ENCODE measurements at places on chromosomes 16 and 17.

DNA sequence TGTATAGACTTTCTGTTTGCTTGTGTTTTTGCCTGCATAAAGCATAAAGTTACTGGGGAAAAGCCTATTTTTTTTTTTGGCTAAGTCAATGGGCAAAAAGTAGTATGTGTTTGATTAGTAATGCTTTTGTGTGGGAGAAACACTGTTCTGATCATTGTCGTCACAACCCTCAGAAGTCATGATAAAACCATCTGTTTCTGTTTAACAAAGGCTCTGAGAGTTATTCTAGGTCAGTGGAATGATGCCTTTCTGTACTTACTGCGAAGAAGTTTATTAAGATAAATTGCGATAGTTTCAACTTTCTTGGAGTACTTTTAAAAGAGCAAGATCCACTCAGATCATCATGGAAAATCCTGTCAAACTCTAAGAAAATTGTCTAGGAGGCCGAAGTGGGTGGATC is 80.9 kb downstream of the PRKCA start:
- DNase-seq: no peak

DNA sequence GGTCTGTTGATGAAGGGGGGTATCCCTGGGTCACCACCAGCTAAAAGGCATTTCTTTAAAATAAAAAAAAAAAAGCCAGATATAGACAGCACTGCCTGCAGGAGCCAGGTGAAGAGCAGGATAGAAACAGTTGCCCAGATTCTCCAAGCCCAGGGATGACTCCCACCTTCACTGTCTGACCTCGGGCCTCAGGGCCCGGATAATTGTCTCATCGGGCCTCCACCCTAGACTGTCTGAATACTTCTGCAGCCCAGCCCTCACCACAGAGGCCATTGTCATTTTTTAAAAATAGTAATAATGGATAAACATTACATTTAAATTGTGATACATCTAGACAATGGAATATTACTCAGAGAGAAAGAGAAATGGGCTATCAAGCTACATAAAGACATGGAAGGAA is 92.8 kb upstream of the TNRC6C start:
- no peak for DNase-seq

DNA sequence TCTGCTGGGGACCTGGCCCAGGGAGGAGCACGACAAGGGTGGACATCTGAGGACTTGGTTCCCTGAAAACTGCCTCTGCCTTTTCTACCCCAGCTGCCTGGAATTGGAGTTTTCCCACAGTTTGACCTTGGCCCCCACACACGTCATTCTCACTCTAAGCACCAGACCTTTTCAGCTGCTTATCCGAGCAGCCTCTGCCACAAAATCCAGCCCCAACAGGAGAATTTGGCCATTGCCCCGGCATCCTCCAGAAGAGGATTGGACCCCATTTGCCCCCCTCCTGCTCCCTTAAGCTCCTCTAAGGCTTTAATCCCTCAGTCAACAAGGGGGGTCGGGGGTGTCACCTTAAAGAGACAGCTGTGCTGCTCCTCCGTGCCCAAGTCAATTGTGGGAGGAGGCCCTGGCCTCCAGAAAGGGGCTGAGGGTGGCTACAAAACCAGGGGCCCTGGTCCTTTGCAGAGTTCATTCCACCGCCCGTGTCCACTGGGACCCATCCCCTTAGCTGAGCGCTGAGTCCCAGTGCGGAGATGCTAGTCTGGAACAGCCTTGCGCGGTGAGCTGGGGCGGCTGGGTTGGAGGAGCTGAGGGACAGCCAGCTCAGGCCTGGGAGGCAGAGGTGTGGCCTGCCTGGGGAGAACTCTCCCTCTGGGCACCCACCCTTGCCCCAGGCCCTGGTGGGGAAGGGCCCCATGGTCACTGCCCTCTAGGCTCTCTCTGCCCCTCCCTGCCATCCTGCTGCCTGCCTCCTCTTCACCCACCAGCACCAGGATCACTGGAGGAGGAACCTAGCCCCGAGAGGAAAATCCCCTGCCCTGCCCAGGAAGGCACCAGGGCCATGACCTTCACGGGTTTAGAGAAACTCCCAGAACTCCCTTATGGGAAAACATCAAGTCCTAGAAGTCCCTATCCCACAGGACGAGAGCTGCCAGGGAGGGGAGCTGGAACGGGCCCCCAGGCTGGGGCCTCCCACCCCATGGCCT is 18.8 kb downstream of the TTYH2 start:
- DNase-seq: no peak

GRCh38 chr17:75826561-75827307 is 17.5 kb downstream of the UNC13D start:
- DNase-seq: no peak

DNA sequence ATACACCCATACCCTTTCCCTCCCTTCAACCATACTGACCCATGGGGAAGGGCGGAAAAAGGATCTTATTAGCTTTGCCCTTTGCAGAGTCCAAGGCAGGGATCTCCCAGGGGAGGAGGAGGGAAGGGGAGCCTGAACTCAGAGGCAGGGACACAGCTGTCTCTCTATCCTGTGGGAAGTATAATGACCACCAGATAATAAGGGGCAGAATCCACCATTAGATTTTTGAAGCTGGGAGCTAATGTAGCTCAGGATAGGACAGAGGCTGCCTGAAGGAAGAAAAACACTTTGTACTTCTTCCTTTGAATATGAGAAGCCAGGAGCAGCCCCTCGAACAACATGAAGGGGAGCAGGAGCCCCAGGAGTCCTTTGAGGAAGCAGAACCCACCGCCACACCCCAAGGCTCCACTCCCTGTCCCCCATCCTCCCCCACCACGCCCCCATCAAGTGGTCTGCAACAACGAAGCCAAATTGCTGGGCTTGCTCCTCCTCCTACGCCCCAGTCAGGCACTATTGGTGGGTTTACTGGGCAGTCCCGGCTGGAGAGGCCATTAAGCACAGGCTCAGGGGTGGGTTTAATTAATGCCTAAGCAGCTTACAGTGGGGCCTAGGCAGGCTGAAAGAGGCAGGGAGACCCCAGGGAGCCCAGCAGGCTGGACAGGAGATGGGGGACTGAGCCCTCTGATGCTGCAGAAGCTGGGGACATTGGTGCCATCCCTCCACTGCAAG is 5.3 kb downstream of the MPP2 start:
- DNase-seq: no peak

DNA sequence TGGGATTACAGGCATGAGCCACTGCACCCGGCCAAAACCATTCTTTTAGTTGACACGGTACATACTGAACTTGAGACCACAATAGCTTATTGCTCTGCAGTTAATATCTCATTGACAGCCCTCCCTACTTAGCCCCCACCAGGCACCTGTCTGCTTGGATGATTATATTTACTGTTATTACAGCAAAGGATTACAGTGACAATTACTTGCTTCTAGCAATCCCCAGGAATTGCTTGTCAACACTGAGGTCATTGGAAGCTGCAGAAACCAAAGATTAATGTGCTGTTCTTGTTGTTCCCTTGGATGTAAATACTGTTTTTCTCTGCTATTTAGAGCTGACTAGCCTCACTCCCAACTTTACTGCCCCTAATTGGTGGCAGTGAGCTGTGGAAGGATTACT is 211.2 kb downstream of the LGALS9B start:
- DNase-seq: no peak

GRCh38 chr16:20689668-20690067 is 7.8 kb downstream of the ACSM1 start:
- DNase-seq: no peak

DNA sequence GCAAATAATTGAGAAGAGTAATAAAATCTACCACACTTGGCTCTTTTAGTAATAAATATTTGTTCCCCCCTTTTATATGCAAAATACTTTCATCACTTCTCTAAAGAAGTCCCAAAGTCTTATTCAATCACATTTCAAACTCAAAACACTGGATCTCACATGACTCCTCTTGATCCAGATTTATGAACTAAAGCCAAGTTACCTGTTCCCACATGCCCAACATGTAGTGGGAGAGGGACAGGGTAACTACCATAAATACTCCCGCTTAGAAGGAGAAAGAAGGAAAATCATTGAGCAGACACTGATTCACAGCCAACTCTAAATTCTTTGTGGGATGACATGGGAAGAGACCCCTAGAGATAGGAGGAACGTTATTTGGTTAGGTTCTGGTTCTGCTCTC is 64.9 kb upstream of the PMFBP1 start:
- DNase-seq: no peak

GRCh38 chr16:17437981-17438380 is 32.8 kb downstream of the XYLT1 start:
- no peak for DNase-seq

- no peak for DNase-seq
These were observed at the start of gene KRT24 for GRCh38 chr17:40703652-40704051. Gene KRT24, minus strand, starts transcription at chr17:40703752. Its CDS starts 59 bp downstream, at chr17:40703693.
